ENCODE measurements at places on chromosomes 3 and 15.
A peak's percentile ranks its signal among the peaks of the same experiment; 100 is the strongest.

DNA sequence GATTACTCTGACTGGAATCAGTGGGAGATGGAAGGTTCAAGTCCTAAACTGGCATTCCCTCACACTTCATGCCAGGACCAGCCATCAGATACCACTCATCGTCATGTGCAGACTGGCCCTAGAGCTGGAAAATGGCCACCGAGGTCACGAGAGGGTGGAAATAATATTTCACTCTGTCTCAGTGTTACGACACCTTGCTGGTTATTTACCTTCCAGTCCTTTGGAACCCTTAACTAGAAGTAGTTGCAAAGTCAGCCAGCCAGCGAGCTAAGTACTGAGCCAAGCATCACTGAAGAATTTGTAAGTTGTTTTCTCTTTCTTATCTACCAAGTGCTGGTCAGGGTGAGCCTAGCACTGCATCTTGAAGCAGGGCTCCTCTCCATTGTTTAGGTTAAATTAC, 309.9 kb upstream of the RASGRP1 start:
- no peak for DNase-seq

DNA sequence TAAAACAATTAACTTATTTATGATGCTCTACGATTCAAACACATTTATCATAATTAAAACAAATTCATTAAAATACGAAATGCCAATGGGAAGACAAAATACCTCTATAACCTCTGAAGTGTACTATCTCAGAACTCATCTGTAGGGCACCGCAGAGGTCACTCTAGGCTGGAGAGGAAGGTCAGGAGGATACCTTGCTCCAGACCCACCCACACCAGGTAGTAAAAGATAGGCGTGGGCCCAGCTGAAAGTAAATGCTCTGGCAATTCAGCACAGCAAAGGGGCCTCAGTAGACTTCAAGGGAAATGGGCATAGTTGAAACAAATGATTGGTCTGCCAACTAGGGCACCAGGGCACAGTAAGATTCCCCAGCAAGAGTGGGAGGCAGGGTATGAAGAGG, 26.0 kb upstream of the SPPL2A start:
- DNase-seq: no peak

DNA sequence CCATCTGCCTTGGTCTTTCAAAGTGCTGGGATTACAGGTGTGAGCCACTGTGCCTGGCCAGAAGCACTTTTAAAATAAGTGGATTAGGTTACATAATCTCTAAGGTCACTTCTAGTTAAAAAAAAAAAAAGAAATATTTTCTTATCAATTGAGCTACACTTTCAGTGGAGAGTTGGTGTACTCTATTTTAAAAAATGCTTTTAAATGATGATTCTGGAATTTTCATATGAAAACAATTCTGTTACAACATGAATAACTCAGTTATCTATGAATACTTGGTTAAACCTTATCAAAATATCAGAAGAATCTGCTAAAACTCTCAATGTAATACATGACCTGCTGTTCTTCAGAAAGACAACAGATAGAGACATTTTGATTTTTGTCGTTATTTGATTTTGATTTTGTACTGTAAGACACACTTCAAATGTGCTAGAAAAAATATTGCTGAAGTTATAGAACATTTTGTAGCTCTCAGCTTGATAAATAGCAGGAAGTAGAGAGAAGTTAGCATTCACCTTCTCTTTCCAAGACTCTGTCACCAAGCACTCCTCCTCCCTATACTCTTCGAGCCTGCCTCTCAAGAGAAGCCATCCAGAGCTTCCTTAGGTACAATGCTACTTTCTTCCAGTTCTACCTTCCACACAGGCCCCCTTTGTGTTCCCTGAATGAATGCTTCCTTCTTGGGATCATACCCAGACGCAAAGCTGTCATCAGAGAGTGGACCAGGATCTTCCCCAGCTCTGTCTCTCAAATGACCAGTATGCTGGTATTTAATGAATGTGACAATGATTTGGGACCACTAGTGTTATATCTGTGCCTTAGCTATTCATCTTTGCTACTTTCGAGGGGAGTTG, 47.2 kb upstream of the SECISBP2L start:
- DNase-seq: no peak

DNA sequence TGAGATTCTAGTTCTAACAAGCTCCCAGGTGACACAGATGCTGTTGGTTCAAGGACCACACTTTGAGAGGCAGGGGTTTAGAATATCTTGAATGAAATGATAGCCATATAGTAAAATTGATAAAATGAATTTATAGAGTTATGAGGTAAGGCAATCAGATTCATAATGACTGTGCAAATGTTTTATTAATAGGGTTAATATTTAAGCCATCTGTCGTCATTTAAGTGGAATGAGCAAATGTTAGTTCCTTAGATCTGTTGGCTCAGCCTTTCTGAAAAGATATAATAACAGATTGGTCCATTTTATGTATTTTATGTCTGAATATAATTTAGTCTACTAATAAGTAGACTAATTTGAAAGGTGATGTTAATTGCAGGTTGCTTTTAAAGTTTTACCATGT, 12.9 kb downstream of the REC114 start:
- DNase-seq: no peak

DNA sequence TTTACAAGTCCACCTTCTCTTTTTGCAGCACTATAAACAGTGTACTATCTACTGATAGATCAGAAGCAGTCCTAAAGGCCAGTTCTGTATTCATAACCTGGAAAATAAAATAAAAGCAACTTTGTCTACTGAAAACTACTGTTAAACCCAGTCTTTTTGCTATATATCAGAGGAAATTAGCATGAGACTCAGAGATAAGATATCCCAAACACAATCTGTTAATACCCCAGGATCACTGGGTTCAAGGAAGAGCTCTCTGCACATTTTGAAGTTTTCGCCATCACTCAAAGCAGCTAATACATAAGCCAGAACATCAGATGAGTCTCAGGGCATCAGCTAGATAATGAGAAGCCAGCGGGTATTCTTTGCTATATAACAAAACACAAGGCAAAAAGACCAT, 21.8 kb downstream of the OSBPL10 start:
- DNase-seq: no peak

- DNase-seq: no peak
Measured at GRCh38 chr15:43329217-43329959, 985 bp downstream of the LCMT2 start.

DNA sequence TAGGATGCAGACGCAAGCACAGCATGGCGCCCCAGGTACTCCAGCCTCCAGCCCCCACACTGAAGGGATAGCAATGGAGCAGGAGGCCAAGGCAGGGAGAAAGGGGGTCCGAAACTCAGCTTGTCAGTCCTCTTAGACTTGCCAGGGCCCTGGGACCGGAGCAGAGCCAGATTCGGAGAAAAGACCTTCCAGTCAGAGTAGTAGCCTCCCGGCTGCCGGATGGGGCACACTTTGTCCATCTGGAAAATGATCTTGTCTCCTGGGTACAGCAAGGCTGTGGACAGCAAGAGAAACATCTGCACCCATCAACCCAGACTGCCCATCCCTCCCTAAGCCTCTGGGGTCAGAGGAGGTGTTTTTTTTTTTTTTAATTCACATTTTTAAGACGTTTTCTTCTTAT, 24.3 kb downstream of the EFCAB12 start:
- no peak for DNase-seq

DNA sequence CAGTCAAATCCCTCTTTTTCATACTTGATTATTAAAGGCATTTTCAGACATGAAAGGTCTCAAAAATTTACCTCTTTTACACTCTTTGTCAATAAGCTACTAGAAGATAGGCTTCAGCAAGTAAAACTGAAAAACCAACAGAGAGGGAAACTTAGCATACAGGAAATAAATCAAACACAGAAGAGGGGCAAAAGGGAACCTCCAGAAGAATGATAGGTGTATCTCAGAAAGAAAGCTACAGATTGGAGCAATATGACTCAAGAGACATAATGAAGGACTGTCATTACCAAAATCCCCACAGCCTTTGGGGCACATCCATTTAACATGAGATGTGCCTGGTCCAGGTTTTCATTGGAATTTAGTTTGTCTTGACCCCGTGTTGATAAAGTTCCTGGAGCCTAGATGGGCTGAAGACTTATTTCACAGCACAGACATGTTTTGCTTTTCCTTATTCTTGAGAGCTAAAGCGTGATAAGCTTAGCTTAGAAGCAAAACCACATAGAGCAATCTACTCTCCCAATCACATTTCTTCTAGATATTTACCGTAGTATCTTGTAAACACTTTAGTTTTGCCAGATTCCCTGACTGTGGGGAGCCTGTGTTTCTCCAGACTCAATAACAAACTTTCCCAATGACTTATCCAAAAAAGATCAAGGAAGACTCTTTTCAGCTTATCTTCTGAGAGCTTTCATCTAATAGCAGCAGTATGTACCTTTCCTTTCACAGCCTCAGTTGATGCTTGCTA, 11.7 kb downstream of the LRRFIP2 start:
- DNase-seq: no peak

DNA sequence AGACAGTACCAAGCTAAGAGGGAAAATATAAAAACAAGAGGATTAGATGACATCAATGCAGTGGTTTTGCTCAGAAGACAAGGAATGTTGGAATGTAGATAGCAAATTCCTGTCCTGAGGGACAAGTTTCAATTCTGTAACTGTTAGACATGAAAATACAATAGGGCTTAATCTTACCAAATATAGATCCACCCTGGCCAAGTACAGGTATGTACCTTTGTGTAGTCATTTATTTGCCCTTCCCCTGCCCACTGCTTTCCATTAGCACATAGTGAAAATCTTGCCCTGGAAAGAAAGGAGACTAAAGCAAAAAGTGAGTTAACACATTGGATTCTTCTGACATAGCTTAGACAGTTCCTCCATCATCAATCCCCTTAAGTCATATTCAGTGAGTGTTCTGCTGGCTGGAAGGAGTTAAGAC, 389.0 kb upstream of the THBS1 start:
- DNase-seq: no peak

DNA sequence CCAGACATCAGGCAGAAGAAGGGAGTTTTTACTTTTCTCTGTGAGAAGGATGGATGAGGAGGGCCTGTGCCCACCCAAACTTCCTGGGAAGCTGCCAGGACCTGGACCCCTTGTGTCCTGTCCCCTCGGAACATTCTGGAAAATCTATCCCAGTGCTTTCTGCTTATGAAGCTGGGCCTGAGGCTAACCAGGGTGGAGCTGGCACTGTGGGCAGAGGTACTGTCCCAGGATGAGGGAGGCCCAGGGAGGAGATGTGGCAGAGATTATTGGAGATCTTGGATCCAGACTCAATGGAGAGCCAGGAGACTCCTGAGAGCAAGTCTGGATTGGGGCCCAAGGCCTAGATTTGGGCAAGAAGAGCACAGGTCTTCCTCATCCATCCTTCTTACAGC, 44.4 kb downstream of the SPSB4 start:
- DNase-seq: no peak

- DNase-seq: peak; percentile 35
Measured at GRCh38 chr3:141557961-141558706, 71.3 kb downstream of the RASA2 start.

- no peak for DNase-seq
Measured at GRCh38 chr3:14812196-14812790, 6.5 kb upstream of the FGD5 start.

- DNase-seq: no peak
Measured at GRCh38 chr3:61948699-61949305, 387.4 kb downstream of the PTPRG start.

DNA sequence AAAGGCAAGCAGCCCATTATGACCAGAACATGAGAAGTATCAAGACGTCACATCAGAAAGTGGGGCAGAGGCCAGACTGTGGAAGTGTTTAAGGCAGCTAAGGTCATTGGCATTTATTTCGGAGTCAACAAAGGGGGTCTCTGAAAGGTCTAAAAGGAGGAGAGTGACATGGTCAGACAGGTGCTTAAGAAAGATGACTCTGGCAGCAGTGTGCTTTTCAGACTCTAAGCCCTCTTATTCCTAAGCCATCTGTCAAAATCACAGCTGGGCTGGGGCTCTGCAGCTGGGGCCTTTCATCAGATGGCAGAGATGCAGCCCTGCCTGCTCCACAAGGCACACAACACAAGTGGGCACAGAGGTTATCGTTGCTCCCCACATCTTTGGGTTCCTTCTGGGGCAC, 14.0 kb downstream of the FBXL22 start:
- no peak for DNase-seq

DNA sequence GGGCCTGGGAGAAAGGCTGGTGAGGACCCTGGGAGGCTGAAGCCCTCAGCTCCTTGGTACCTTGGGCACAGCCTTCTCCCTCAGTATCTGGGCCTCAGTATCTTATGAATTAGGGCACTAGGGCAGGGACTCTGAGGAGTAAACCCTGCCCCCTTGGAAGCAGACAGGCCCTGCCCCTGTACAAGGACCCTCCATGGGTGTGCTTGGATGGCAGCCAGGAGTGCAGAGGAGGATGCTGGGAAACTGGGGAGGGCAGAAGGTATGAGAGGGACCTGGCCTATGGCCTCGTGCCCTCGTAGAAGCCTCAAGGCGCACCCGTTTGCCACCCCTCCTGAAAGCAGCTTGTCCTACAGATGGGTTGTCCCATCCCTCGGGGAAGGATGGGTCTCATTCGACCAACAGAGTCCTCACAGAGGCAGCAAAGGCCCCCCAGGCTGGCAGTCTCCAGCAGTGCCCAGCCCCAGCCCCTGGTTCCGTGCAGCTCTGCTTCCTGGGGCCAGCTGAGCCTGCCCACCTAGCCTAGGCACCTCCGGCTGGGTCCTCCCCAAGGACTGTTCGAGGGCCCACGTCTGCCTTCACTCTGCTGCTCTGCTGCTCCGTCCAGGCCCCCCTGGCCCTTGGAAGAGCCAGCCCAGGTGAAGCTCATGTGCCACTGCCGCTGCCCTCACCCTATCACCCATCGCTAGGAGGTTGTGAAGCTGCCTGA, 15.3 kb upstream of the SEMA3F start:
- DNase-seq: no peak

DNA sequence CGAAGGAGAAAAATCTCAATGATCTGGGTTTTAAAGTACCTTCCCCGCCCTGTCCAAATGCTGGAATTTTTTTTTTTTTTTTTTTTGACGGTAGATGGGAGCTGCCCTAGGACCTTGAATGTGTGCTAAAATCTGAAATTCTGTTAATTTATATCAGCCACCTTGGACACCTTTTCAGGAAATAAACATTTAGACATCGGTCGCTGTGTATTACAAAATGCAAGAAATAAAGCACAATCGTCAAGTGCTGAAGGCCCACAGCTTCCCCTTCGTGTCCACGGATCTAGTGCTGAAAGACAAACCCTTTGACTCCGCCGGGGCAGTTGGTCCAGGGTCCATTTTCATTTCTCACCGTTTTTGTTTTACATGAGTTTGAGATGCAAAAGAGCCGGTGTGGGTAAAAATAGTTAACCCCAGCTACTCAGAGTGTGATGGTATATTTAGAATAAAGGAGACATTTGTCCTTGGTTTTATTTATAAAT, 90.2 kb upstream of the CHD2 start:
- DNase-seq: peak; percentile 79
